ENCODE measurements at places on chromosomes 3 and 15. TPM values are rescaled to one million over a fixed set of nuclear protein-coding genes. Genes with fewer than 3 reads are reported as not detected.
A peak's percentile ranks its signal among the peaks of the same experiment; 100 is the strongest.

The CD96 gene
- 0.13 TPM for polyA plus RNA-seq

The GPR62 gene
- not detected for polyA plus RNA-seq

The CCDC191 gene
- polyA plus RNA-seq: 3.6 TPM

The FSIP1 gene
- polyA plus RNA-seq: 1.2 TPM

The CEP63 gene
- 5.4 TPM for polyA plus RNA-seq

The GOLGA6L7 gene
- not detected for polyA plus RNA-seq

DNA sequence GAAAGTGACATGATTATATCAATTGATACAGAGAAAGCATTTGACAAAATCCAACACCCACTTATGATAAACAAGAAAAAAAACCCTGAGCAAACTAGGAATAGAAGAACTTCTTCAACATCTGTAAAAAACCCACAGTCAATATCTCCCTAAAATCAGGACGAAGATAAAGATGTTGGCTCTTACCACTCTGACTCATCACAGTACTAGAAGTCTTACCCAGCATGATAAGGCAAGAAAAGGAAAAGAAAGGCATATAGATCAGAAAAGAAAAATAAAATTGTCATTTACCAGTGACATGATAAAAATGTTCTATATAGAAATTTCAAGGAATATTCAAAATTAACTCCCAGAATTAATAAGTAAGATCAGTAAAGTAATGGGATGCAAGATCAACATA is 7.2 kb upstream of the FBXW12 start:
- no peak overlapping the region for H3K4me3 ChIP-seq
- no peaks in the 10 kb centered on the region for H3K27me3 ChIP-seq
- no peaks in the 10 kb centered on the region for H3K4me1 ChIP-seq
- no peaks in the 10 kb centered on the region for H3K36me3 ChIP-seq
- no peak for DNase-seq

GRCh38 chr3:45182915-45183871 is 37.0 kb upstream of the CDCP1 start:
- no peaks in the 10 kb centered on the region for H3K27me3 ChIP-seq
- DNase-seq: no peak
- no peak overlapping the region for H3K4me3 ChIP-seq
- no peaks in the 10 kb centered on the region for H3K36me3 ChIP-seq
- peak overlapping the region; percentile 66 for H3K27ac ChIP-seq

DNA sequence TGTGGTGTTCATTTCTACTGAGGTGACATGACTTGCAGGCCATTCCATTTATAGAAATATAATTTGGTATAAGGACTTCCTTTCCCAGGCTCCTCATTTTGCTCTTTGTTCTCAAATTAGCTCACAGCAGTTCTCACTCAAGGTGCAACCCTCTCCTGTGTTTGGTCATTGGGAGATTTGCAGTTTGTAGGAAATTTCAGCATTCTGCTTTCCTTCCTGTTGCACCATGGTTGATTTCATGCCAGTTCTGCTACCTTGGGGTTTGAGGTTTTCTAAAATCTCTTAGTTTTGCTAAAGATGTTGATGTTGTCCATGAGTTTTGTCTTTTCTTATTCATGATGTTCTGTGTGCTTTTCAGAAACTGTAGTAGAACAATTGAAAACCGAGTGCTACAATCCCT is 65.7 kb upstream of the PROK2 start:
- H3K4me1 ChIP-seq: no peaks in the 10 kb centered on the region
- H3K36me3 ChIP-seq: no peaks in the 10 kb centered on the region
- no peak overlapping the region for H3K27ac ChIP-seq
- no peak overlapping the region for H3K4me3 ChIP-seq

DNA sequence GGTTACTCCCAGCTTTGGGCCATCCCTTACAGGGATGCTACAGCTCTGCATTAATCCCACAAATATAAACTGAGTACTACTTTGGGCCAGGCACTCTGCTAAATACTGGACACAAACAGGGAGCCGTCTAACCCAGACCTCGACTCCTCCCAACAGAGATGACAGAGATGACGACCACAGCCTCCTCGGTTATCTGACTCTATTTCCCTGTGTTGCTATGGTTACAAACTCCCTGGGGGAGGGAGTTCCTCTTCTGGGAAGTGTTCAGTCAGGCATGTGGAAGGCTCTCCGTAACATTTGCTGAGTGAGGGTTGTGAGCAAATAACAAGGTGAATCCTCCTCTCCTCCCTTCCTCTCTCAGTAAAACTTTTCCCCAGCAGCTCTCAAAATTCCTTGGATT is 6.7 kb upstream of the CMTM7 start:
- no peak overlapping the region for H3K27ac ChIP-seq
- no peaks in the 10 kb centered on the region for H3K27me3 ChIP-seq
- no peak for DNase-seq
- no peaks in the 10 kb centered on the region for H3K36me3 ChIP-seq
- H3K4me1 ChIP-seq: peaks cover 7% of the 10 kb centered on the region

- no peaks in the 10 kb centered on the region for H3K27me3 ChIP-seq
- no peaks in the 10 kb centered on the region for H3K36me3 ChIP-seq
- H3K4me1 ChIP-seq: peaks cover 40% of the 10 kb centered on the region
Observed at GRCh38 chr3:100260081-100260684, 609 bp upstream of the TBC1D23 start.

DNA sequence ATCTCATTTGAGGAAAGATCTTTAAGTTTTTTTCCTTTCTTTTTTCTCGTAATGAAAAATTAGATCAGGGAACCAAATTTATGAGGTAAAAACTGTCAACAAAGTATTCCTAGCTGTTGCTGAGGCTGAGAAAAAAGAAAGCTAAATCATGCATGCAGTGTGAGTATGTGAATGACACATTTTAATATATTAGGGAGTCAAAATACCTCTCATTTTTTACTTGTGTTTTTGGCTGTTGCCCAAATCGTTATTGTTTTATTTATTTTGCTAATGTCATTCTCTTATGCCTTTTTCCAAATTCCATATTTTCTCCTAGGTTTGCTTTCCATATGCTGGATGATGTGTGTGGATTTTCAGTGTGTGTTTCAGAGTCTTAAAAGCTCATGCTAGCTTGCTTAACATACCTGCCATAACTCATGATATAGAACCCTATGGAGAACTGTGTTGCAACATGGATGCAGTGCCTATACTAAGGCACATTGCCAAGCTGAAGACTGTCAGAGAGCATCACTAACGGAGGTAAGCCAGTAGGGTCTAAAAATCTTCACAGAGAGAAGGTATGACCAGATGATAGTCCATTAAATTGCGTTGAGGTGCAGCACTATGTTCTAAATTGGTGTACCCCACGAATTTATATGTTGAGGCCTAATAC is 629.5 kb upstream of the KCNMB2 start:
- H3K4me1 ChIP-seq: no peaks in the 10 kb centered on the region
- no peaks in the 10 kb centered on the region for H3K27me3 ChIP-seq
- H3K27ac ChIP-seq: no peak overlapping the region
- no peaks in the 10 kb centered on the region for H3K36me3 ChIP-seq

DNA sequence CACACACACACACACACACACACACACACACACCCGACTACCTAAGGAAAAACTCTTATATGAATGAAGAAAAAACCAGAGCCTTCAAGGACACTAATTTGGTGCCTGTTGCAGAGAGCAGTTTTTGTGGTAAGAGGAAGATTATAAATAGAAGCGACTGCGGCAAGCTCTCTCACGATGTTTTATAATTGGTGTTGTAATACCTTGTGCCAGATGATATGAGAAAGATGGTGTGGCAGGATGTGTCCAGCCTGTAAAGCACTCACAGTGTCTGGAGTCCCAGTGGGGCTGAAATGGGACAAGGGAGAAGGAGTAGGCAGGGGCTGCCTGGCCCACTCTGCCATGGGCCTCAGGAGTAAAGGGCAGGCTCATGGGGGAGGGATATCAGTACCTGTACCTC is 839.9 kb downstream of the AGBL1 start:
- no peaks in the 10 kb centered on the region for H3K27me3 ChIP-seq
- DNase-seq: no peak
- no peaks in the 10 kb centered on the region for H3K36me3 ChIP-seq
- no peak overlapping the region for H3K27ac ChIP-seq
- H3K4me3 ChIP-seq: no peak overlapping the region
- H3K4me1 ChIP-seq: no peaks in the 10 kb centered on the region

GRCh38 chr3:127371846-127372245 is 84.0 kb upstream of the PRR20G start:
- DNase-seq: no peak
- no peaks in the 10 kb centered on the region for H3K4me1 ChIP-seq
- no peak overlapping the region for H3K4me3 ChIP-seq
- H3K27ac ChIP-seq: no peak overlapping the region

DNA sequence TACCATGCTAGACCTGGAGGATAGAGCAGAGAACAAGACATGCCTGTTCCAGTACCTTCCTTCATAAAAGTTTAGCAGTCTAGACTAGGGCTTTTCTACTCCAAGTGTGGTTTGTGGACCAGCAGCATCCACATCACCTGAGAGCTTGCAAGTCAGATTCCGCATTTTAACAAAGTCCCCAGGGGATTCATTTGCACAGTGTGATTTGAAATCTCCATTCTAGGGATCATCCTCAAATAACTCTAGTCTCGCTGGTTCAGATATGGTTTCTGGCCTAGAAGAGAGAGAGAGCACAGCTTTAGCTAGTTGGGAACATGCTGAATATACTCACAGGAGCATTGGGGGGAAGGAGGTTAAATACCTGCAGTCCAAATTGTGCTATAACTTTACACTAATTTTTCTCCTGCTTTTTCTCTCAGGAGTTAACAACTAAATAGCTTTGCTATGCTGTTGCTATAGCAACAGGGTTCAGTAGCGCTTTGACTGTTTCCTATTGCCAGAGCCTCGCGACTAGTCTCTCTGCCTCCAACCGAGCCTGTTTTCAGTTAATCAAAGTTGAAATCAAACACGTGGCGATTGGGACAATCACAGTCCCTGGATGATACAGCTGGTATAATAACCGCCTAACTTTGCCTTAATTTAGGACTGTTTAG is 64.0 kb upstream of the RASGRF1 start:
- H3K36me3 ChIP-seq: no peaks in the 10 kb centered on the region
- no peak overlapping the region for H3K4me3 ChIP-seq

- H3K4me1 ChIP-seq: peaks cover 2% of the 10 kb centered on the region
- H3K4me3 ChIP-seq: peak overlapping the region; percentile 68
- H3K27ac ChIP-seq: no peak overlapping the region
- DNase-seq: peak; percentile 48
Observed at GRCh38 chr3:126389112-126389793, 5.5 kb upstream of the CFAP100 start.

- no peak for DNase-seq
- H3K4me3 ChIP-seq: no peak overlapping the region
- peaks cover 3% of the 10 kb centered on the region for H3K4me1 ChIP-seq
- no peaks in the 10 kb centered on the region for H3K27me3 ChIP-seq
Observed at GRCh38 chr3:116020989-116021388, 397.7 kb downstream of the GAP43 start.

- H3K36me3 ChIP-seq: no peaks in the 10 kb centered on the region
- no peaks in the 10 kb centered on the region for H3K27me3 ChIP-seq
- H3K4me3 ChIP-seq: no peak overlapping the region
Observed at GRCh38 chr3:101244212-101244575, 76.2 kb downstream of the IMPG2 start.

GRCh38 chr3:27578032-27578431 is 93.8 kb upstream of the SLC4A7 start:
- no peaks in the 10 kb centered on the region for H3K27me3 ChIP-seq
- no peaks in the 10 kb centered on the region for H3K36me3 ChIP-seq

DNA sequence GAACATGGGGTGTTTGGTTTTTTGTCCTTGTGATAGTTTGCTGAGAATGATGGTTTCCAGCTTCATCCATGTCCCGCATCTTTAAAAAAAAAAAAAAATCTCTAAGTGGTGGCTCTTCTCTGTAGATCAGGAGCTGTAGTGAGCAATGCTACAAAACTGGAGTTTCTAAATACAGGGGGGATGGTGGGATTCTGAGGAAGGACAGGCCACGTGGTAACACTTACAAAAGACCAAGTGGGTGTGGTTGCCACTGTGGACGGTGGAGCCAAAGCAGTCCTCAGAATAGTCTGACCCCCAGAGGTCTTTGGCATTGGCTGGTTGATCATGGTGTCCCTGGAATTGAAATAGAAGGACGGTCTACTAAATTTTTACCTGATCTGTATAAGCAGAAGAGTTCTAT is 7.7 kb downstream of the CCRL2 start:
- H3K36me3 ChIP-seq: no peaks in the 10 kb centered on the region
- H3K27ac ChIP-seq: no peak overlapping the region
- no peak overlapping the region for H3K4me3 ChIP-seq
- no peaks in the 10 kb centered on the region for H3K4me1 ChIP-seq
- DNase-seq: no peak

GRCh38 chr3:28348265-28348628 is 274 bp upstream of the ZCWPW2 start:
- peak overlapping the region; percentile 98 for H3K27ac ChIP-seq
- DNase-seq: no peak
- no peaks in the 10 kb centered on the region for H3K36me3 ChIP-seq
- H3K27me3 ChIP-seq: no peaks in the 10 kb centered on the region
- peaks cover 19% of the 10 kb centered on the region for H3K4me1 ChIP-seq

DNA sequence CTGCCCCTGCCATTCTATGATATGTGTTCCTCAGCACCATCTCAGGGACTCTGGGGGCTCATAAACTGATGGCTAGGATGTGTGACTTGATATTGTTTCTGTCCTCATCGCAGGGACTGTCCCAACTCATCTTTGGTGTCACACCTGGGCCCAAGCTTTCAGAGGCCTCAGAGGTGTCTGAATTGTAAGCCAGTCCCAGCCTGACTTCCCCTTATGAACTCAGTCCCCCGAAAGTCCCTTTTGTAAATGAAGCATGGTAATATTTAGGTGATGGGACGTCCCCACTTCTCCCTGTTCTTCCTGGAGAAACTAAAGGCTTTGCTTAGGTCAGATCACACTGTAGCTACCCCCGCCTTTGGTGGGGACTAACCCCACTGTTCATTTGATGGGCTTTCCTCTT is 142.4 kb upstream of the TLE3 start:
- H3K36me3 ChIP-seq: no peaks in the 10 kb centered on the region
- H3K4me1 ChIP-seq: peaks cover 37% of the 10 kb centered on the region
- no peak overlapping the region for H3K27ac ChIP-seq
- no peak for DNase-seq
- H3K4me3 ChIP-seq: no peak overlapping the region

DNA sequence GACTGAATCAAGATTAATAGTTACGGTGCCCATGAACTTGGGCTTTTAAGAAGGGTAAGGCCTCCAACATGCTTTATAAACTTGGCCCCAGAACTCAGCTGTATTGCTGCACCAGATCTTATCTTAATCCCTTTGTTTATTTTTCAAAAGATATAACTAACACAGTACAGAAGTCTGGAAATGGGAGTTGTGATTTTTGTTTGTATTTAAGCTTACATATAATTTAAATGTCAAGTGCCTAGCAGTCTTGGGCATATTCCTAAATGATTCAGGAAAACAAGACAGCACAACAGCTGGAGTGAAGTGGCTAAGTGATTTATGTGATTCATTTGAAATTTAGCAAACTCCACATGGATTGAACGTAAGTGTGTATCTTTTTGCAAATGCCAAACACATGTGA is 56.2 kb downstream of the NBEAL2 start:
- no peak overlapping the region for H3K27ac ChIP-seq
- no peak for DNase-seq
- peaks cover 29% of the 10 kb centered on the region for H3K36me3 ChIP-seq

Measured in keratinocyte (primary cell).